Smooth muscle cell of trachea (primary cell): ENCODE measurements at places on chromosomes 5 and 9. TPM values are rescaled to one million over a fixed set of nuclear protein-coding genes. Genes with fewer than 3 reads are reported as not detected.

Gene ANKRD20A1
- 0.73 TPM in 1 of 2 replicates, not detected in the other for total RNA-seq

Gene COL27A1
- total RNA-seq: 3.6 and 8.6 TPM in 2 replicates

Gene TEK
- 6.4 and 9.3 TPM in 2 replicates for total RNA-seq

Gene SLC6A19
- not detected in 2 replicates for total RNA-seq

Gene FOXD4L3
- not detected in 2 replicates for total RNA-seq

Gene PAEP
- not detected in 2 replicates for total RNA-seq

Gene INSL4
- not detected in 2 replicates for total RNA-seq

Gene DMRT3
- not detected in 2 replicates for total RNA-seq

Gene ALDH7A1
- 26.6 and 70.7 TPM in 2 replicates for total RNA-seq

Gene LRRC19
- total RNA-seq: not detected in 2 replicates

Gene UGCG
- 39.6 and 74.6 TPM in 2 replicates for total RNA-seq

Gene MAST4
- total RNA-seq: 10.8 TPM in 2 replicates

Gene CDC20B
- total RNA-seq: under 0.01 TPM in 1 of 2 replicates, not detected in the other

Gene SAXO1
- total RNA-seq: under 0.01 and 0.17 TPM in 2 replicates

Gene TMEM8B
- total RNA-seq: 6.5 and 7.4 TPM in 2 replicates

Gene IL7R
- total RNA-seq: 1.3 and 2.2 TPM in 2 replicates

Gene NSUN2
- 40.9 and 49.5 TPM in 2 replicates for total RNA-seq

Gene DOCK2
- total RNA-seq: 3.1 and 12.2 TPM in 2 replicates

Gene ZNF366
- under 0.01 TPM in 1 of 2 replicates, not detected in the other for total RNA-seq

Gene TMEM232
- 7.0 and 7.6 TPM in 2 replicates for total RNA-seq

Gene SLCO4C1
- not detected in 2 replicates for total RNA-seq

Gene NAIP
- total RNA-seq: 2.5 and 8.7 TPM in 2 replicates

Gene SPATA31E1
- not detected in 2 replicates for total RNA-seq

Gene PTAR1
- 72.7 and 94.1 TPM in 2 replicates for total RNA-seq

Gene WDR38
- total RNA-seq: not detected in 2 replicates

Gene CSF2
- total RNA-seq: 0.17 TPM in 1 of 2 replicates, not detected in the other

Gene PCDHB14
- total RNA-seq: 0.15 and 1.2 TPM in 2 replicates

Gene ABO
- not detected in 2 replicates for total RNA-seq

Gene SVEP1
- 30.8 and 150 TPM in 2 replicates for total RNA-seq

Gene CCDC180
- total RNA-seq: 0.99 and 5.5 TPM in 2 replicates

Gene LCN1
- total RNA-seq: not detected in 2 replicates

Gene SIT1
- total RNA-seq: 0.29 TPM in 1 of 2 replicates, not detected in the other

Gene PARP8
- total RNA-seq: 16.3 and 19.0 TPM in 2 replicates

Gene IL4
- total RNA-seq: not detected in 2 replicates
